ENCODE measurements at places on chromosomes 4 and X. TPM values are rescaled to one million over a fixed set of nuclear protein-coding genes. Genes with fewer than 3 reads are reported as not detected.

GRCh38 chr4:73589261-73589847 lies 30.9 kb downstream of the RASSF6 start:
- no peaks in the 10 kb centered on the region for H3K4me1 ChIP-seq
- H3K27ac ChIP-seq: no peak overlapping the region
- DNase-seq: no peak
- H3K4me3 ChIP-seq: no peak overlapping the region
- H3K36me3 ChIP-seq: no peaks in the 10 kb centered on the region

GRCh38 chr4:183355405-183355804 lies 33.2 kb upstream of the CLDN24 start:
- DNase-seq: no peak
- H3K4me1 ChIP-seq: no peaks in the 10 kb centered on the region
- no peak overlapping the region for H3K27ac ChIP-seq
- no peak overlapping the region for H3K4me3 ChIP-seq
- H3K36me3 ChIP-seq: no peaks in the 10 kb centered on the region

GRCh38 chr4:183205193-183205592 lies 106.1 kb downstream of the WWC2 start:
- DNase-seq: no peak
- H3K27me3 ChIP-seq: no peaks in the 10 kb centered on the region
- H3K36me3 ChIP-seq: no peaks in the 10 kb centered on the region

- no peak overlapping the region for H3K4me3 ChIP-seq
- DNase-seq: no peak
- no peaks in the 10 kb centered on the region for H3K36me3 ChIP-seq
- H3K27ac ChIP-seq: no peak overlapping the region
- no peaks in the 10 kb centered on the region for H3K27me3 ChIP-seq
Measured at GRCh38 chr4:136241221-136241986, 1290.9 kb downstream of the PCDH18 start.

DNA sequence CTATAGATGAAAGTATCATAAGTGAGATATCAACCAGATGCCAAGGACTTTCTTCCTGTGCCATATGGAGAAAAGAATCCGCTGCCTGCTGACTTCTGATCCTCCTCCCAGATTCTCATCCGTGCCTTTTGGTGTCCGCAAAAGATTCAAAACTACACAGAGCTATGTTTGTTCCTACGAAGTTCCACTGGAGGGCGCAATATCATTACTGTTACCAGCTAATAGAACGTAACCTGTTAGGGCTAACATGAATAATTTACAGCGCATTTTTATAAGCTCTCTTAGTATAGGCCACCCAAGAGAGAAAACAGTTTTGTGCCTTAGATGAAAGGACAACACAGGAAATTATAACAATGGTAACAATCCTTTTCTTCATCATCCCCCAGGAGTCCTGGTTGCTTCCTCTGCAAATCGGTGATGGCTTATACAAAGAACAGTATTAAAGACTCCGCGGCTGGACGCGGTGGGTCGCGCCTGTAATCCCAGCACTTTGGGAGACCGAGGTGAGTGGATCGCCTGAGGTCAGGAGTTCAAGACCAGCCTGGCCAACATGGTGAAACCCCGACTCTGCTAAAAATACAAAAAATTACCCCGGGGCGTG lies 22.8 kb upstream of the CENPVL3 start:
- H3K4me1 ChIP-seq: no peaks in the 10 kb centered on the region
- no peak for DNase-seq
- no peak overlapping the region for H3K27ac ChIP-seq
- no peaks in the 10 kb centered on the region for H3K36me3 ChIP-seq

DNA sequence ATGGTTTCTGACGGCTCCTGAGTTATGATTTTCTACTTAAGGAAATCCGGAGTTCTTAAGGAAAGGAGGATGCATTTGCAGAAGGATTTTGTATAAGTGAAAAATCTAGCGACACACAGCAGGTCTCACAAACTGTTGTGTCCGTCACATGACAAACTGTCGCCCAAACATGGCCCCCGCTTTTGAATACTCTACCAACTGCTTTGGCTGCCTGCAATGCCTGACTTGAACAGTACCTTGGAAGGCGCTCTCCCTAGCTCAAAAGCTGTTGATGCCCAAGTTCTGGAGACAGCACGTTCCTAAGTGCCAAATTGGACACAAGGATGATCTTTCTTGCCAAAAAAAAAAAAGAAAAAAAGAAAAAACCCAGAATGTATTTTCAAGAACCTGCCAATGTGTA lies 103.2 kb downstream of the ENPP6 start:
- no peaks in the 10 kb centered on the region for H3K36me3 ChIP-seq
- DNase-seq: no peak
- no peak overlapping the region for H3K4me3 ChIP-seq
- H3K27ac ChIP-seq: no peak overlapping the region

DNA sequence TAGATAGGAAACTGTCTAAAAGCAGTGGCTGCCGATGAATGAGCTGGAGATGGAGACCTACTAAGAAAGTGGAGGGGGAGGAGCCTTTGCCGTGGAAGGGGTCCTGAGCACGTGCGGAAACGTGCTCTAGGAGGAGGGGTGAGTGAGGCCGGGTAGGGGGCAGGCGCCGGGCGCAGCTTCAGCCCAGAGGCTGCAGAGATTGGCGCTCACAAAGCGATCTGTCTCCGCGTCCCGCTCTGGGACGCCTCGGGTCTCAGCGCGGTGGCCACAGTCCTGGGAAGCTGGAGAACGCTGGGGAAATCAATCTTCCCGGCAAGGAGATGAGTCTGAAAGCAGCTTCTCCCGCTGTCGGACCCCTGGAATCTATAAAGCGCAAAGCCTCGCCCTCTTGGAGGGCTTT lies 444 bp upstream of the ARHGAP6 start:
- no peak overlapping the region for H3K4me3 ChIP-seq
- DNase-seq: no peak
- H3K27me3 ChIP-seq: peaks cover 2% of the 10 kb centered on the region
- H3K4me1 ChIP-seq: no peaks in the 10 kb centered on the region
- no peaks in the 10 kb centered on the region for H3K36me3 ChIP-seq

DNA sequence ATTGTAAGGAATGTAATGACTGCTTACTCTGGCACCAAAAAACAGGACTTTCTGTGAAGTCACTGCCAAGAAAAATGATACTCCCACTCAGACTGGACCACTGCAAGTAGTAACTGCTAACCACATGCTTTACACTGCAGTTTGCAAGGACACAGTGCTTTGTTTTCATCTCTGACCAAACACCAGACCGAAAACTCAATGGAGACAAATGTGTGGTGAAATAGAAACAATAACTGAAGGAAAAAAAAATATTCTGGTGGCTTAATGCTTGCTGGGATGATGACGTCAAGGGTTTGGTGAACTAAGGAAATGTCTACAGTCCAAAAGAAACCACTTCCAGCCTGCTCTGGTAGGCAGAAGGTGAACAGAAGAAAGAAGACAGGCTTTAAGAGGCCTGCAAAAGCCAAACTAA lies 13.2 kb downstream of the GPC4 start:
- H3K36me3 ChIP-seq: no peaks in the 10 kb centered on the region
- no peak overlapping the region for H3K27ac ChIP-seq
- no peak overlapping the region for H3K4me3 ChIP-seq
- no peaks in the 10 kb centered on the region for H3K27me3 ChIP-seq

DNA sequence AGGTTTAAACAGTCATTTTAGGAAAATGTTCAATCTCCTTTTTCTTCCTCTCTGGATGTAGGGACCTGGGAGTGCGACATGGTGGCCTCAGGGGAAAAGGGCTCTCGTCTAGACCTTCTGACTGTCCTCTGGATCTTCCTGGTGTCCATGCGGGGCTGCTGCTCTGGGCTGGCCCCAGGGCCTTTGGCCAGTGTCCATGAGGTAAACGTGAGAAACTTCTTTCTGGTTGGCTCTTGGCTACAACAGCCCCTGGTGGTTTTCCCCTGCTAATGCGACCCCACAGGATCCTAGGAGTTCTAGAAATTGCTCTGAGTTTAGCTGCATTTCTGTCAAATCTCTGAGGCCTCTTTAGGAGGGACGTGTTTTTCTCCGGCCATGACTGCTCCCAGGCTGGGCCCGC lies 85.7 kb downstream of the MFAP3L start:
- no peaks in the 10 kb centered on the region for H3K36me3 ChIP-seq
- no peaks in the 10 kb centered on the region for H3K4me1 ChIP-seq
- no peaks in the 10 kb centered on the region for H3K27me3 ChIP-seq
- H3K27ac ChIP-seq: no peak overlapping the region

- DNase-seq: no peak
- no peak overlapping the region for H3K27ac ChIP-seq
- H3K27me3 ChIP-seq: no peaks in the 10 kb centered on the region
- H3K4me3 ChIP-seq: no peak overlapping the region
- H3K4me1 ChIP-seq: no peaks in the 10 kb centered on the region
- H3K36me3 ChIP-seq: no peaks in the 10 kb centered on the region
Measured at GRCh38 chrX:104659005-104659744, 93.2 kb downstream of the IL1RAPL2 start.

- H3K27ac ChIP-seq: no peak overlapping the region
- H3K27me3 ChIP-seq: no peaks in the 10 kb centered on the region
- no peak for DNase-seq
- H3K4me3 ChIP-seq: no peak overlapping the region
- no peaks in the 10 kb centered on the region for H3K4me1 ChIP-seq
Measured at GRCh38 chrX:111914398-111915090, 38.6 kb downstream of the TRPC5OS start.

DNA sequence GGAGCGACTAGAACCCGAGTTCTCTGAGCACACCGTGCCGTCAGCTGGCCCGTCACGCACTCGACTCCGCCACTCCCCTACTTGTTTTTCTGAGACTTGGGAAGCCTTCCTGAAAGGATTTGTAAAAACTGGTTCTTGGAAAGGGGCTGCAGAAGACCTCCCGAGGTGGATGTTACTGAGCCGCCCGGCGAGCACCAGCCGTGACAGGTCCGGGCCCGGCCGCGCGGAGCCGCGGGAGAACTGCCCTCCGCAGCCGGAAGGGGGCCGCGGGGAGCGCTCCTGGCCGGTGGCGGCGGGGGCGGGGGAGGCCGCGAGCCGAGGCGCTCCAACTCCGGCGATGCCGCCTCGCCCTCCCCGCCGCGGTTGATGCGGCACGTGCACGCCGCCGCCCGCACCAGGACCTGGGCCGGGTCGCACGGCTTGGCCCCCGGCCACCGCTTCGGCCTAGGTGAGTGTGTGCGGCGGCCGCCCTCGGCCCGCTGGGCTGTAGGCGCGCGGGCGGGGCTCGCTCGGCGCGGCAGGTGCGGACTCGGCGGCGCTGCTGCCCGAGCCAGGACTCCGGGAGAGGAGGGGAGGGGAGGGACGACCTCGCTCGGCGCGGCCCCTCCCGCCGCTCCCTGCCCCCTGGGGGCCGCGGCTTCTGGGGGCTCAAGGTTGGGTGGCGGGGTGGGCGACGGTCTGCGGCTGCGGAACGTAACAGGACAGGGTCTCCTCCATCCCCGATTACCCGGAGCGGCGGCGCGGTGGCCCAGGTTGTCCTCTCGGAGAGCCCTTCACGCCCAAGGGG lies 1.7 kb downstream of the SPRY1 start:
- H3K4me1 ChIP-seq: peaks cover 25% of the 10 kb centered on the region
- H3K27ac ChIP-seq: peak overlapping the region; percentile 49
- H3K27me3 ChIP-seq: peaks cover 10% of the 10 kb centered on the region
- H3K4me3 ChIP-seq: peak overlapping the region; percentile 56
- peak; percentile 74 for DNase-seq

- no peak overlapping the region for H3K4me3 ChIP-seq
- H3K27me3 ChIP-seq: no peaks in the 10 kb centered on the region
- H3K27ac ChIP-seq: no peak overlapping the region
Measured at GRCh38 chr4:71497078-71497477, 158.3 kb downstream of the SLC4A4 start.

GRCh38 chr4:762211-763190 lies 56.9 kb downstream of the PCGF3 start:
- H3K4me1 ChIP-seq: no peaks in the 10 kb centered on the region
- DNase-seq: no peak
- H3K4me3 ChIP-seq: no peak overlapping the region
- no peak overlapping the region for H3K27ac ChIP-seq

GRCh38 chrX:20547611-20548051 lies 280.9 kb upstream of the RPS6KA3 start:
- H3K27ac ChIP-seq: no peak overlapping the region
- no peaks in the 10 kb centered on the region for H3K36me3 ChIP-seq
- no peaks in the 10 kb centered on the region for H3K27me3 ChIP-seq
- no peak for DNase-seq
- no peak overlapping the region for H3K4me3 ChIP-seq
- H3K4me1 ChIP-seq: no peaks in the 10 kb centered on the region

DNA sequence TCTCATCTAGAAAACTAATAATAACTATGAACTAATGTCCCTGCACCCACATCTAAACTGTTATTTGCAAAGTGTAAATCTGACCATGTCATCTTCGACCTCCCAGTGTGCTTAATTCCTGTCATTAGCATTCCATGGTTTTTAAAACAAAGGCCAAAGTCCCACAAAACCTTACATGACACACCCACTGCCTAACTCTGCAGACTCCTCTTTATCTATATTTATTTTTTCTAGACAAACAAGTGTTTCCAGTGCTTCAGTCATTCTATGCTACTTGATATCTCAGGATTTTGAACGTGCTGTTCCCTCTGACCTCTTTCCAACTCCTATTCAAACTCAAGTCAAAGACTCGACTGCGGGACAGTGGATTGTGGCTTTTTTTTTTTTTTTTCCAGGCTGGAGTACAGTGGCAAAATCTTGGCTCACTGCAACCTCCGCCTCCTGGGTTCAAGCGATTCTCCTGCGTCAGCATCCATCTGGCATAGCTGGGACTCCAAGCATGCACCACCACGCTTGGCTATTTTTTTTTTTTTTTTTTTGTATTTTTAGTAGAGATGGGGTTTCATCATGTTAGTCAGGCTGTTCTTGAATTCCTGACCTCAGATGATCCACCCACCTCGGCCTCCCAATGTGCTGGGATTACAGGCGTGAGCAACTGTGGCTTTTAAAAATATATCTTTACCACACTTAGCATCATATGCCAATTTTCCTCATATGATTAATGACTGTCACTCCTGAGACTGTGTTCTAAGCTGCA lies 1511.0 kb downstream of the ARAP2 start:
- H3K27ac ChIP-seq: no peak overlapping the region
- no peaks in the 10 kb centered on the region for H3K4me1 ChIP-seq
- no peaks in the 10 kb centered on the region for H3K27me3 ChIP-seq
- no peaks in the 10 kb centered on the region for H3K36me3 ChIP-seq
- H3K4me3 ChIP-seq: no peak overlapping the region
- DNase-seq: no peak

- H3K27me3 ChIP-seq: no peaks in the 10 kb centered on the region
- no peak overlapping the region for H3K4me3 ChIP-seq
- H3K36me3 ChIP-seq: no peaks in the 10 kb centered on the region
- no peak overlapping the region for H3K27ac ChIP-seq
Measured at GRCh38 chr4:31983677-31984076, 1263.5 kb downstream of the PCDH7 start.

DNA sequence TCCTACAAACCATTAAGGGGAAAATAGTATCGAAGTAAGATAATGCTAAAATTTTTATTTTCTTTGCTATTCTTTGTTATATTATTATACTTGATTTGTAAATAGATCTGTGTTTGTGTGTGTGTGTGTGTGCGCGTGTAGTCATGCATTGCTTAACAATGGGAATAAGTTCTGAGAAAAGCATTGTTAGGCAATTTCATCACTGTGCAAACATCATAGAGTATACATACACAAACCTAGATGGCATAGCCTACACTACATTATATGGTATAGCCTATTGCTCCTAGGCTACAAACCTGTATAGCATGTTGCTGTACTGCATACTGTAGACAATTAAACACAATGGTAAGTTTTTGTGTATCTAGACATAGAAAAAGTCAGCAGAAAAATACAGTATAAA lies 17.1 kb downstream of the MTTP start:
- no peaks in the 10 kb centered on the region for H3K36me3 ChIP-seq
- no peaks in the 10 kb centered on the region for H3K4me1 ChIP-seq
- H3K4me3 ChIP-seq: no peak overlapping the region
- peaks cover 2% of the 10 kb centered on the region for H3K27me3 ChIP-seq

- H3K27ac ChIP-seq: no peak overlapping the region
- H3K36me3 ChIP-seq: no peaks in the 10 kb centered on the region
- H3K4me3 ChIP-seq: no peak overlapping the region
- no peaks in the 10 kb centered on the region for H3K27me3 ChIP-seq
Measured at GRCh38 chr4:158302076-158302866, 92.0 kb downstream of the TMEM144 start.

RAB33A gene
- 4.4 TPM for total RNA-seq

DCHS2 gene
- total RNA-seq: not detected

COL4A6 gene
- total RNA-seq: not detected

Data from natural killer cell (primary cell).